ENCODE measurements at places on chromosomes 5 and 9.

GRCh38 chr9:79657891-79658290 is 86.1 kb downstream of the TLE4 start:
- no peak for DNase-seq

GRCh38 chr5:57537811-57538210 is 55.2 kb upstream of the ACTBL2 start:
- no peak for DNase-seq

GRCh38 chr9:75139201-75139600 is 50.9 kb downstream of the OSTF1 start:
- no peak for DNase-seq

GRCh38 chr9:32899761-32900160 is 101.7 kb downstream of the APTX start:
- no peak for DNase-seq

GRCh38 chr9:136170006-136170901 is 34.7 kb downstream of the LHX3 start:
- no peak for DNase-seq

GRCh38 chr5:138833080-138833479 is 42.1 kb downstream of the LRRTM2 start:
- no peak for DNase-seq

- no peak for DNase-seq
These were observed 72.0 kb downstream of the KIF24 start for GRCh38 chr9:34256987-34257585.

GRCh38 chr5:119071561-119071995 is 691 bp downstream of the DMXL1 start:
- DNase-seq, result no peak

DNA sequence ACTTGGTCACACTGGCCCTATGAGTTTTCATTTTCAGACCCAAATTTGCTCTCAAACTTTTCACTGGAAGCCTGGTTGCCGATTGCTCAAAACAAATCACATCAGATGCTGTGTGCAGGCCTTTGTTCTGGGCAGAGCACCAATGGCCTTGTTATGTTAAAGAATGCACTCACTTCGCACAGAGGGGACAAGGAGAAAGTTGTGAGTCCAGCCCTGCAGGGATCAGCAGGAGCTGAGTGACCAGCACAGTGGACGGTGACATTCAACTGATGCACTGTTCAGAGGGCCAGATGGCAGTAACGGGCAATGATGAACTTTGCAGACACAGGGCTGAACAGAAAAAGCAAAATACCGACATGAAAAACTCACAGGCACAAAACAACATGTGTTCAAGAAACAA is 86.1 kb downstream of the BARX1 start:
- DNase-seq, result no peak

GRCh38 chr5:65955746-65956145 is 29.4 kb downstream of the ERBIN start:
- DNase-seq, result no peak

DNA sequence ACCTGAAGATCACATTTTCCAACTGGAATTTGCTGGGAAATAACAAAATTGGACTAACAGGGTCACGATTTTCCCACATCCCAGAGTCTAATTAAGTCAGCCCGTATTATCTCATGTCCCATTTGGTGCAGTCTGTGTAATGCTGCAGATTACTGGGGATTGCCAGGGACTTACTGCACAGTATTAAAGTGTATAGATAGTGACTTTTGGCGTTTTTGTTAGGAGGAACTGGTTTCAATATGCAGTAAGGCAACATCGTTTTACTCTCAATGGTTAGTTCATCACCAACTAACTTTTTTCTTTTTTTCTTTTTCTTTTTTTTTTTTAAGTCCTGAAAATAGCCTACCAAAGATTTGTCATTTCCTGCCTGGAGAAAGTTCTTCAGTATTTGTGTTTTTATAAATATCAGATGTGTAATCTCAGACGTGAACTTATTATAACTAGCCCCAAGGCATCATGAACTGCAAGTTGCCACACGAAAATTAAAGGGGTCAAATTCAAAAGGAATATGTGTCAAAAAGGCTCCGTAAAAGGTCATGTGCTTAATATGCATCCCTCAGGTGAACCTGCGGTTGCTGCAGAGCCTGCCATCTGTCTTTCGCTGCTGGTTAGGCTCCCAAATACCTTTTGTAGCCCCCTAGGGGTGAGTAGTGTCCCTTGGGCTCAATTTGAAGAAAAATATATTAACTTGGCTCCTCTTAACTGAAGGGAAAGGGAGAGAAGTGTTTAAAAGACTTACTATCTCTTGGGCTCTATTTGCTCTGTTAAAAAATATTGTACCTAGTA is 176.7 kb upstream of the ADAMTSL1 start:
- no peak for DNase-seq

GRCh38 chr5:68147659-68148058 is 67.9 kb upstream of the PIK3R1 start:
- no peak for DNase-seq

- no peak for DNase-seq
These were observed 264.8 kb downstream of the HSPA4 start for GRCh38 chr5:133316346-133317343.

DNA sequence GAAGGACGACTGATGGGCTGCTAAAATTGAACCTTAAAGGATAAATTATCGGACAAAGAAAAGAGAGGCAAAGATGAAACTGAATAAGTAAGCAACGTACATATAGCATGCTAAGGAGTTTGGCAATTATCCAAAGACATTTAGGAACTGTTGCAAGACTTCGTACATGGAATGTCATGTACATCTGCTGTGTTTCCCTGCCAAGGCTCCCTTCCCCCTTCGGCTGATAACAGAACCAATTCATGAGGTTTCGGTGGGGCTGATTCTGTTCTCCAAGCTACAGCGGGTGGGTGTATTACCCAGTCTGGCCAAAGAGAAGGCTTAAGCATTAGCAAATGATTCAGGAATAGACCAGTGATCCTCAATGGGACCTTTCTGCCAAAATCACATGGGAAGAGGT is 190.9 kb upstream of the FREM1 start:
- DNase-seq, result no peak

Measured in amniotic stem cell (primary cell).